ENCODE measurements at places on chromosomes 13 and 19. TPM values are rescaled to one million over a fixed set of nuclear protein-coding genes. Genes with fewer than 3 reads are reported as not detected.
A peak's percentile ranks its signal among the peaks of the same experiment; 100 is the strongest.

Gene MBD3L2
- total RNA-seq = not detected

DNA sequence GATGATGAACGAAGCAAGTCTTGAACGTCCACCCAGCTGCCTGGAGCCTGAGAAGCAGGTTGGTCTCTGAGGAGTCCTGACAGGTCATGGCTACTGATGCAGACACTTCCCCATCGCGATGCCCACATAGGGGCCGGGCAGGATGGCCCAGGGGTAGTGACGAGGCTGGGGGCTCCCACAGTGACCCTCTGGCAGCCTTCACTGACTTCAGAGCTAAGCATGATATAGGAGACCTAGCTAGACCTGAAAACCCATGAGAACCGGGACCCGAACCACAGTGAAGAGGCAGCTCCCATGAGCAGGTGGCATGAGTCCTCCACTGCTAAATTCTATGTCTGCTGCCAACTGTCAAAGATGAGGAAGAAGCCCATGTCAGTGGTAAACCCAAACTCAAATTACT is 91.7 kb downstream of the RNASEH2B start:
- no peak for DNase-seq
- H3K4me1 ChIP-seq = peaks cover 4% of the 10 kb centered on the region
- no peak overlapping the region for H3K27ac ChIP-seq
- no peak overlapping the region for H3K4me3 ChIP-seq

GRCh38 chr19:35959040-35959967 is 23.1 kb downstream of the LRFN3 start:
- no peak overlapping the region for H3K4me3 ChIP-seq
- H3K4me1 ChIP-seq = no peaks in the 10 kb centered on the region

DNA sequence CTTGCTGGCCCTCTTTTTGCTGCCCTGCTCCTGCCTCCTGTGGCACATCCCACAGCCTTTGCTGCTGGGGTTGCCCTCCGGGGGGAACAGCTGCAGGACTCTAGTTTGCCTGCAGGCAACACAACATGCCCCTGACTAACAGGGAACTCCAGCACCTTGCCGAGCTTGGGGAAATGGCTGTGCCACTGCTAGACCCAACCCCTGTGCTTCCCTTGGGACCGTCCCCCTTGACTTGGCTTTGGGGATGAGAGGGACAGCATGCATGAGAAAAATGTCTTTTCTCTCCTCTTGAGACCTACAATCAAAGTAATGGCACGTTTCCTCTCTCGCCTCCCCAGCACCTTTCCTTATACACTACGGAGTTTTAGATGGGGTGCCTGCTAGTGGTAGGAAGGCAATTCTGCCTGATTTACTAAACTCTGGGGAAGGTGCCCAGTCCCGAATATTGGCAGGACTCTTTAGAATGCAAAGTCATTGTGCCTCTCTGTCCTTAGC is 12.4 kb upstream of the VWA8 start:
- no peaks in the 10 kb centered on the region for H3K27me3 ChIP-seq
- no peak overlapping the region for H3K27ac ChIP-seq
- H3K36me3 ChIP-seq = no peaks in the 10 kb centered on the region
- no peaks in the 10 kb centered on the region for H3K4me1 ChIP-seq
- DNase-seq = no peak
- H3K4me3 ChIP-seq = no peak overlapping the region

DNA sequence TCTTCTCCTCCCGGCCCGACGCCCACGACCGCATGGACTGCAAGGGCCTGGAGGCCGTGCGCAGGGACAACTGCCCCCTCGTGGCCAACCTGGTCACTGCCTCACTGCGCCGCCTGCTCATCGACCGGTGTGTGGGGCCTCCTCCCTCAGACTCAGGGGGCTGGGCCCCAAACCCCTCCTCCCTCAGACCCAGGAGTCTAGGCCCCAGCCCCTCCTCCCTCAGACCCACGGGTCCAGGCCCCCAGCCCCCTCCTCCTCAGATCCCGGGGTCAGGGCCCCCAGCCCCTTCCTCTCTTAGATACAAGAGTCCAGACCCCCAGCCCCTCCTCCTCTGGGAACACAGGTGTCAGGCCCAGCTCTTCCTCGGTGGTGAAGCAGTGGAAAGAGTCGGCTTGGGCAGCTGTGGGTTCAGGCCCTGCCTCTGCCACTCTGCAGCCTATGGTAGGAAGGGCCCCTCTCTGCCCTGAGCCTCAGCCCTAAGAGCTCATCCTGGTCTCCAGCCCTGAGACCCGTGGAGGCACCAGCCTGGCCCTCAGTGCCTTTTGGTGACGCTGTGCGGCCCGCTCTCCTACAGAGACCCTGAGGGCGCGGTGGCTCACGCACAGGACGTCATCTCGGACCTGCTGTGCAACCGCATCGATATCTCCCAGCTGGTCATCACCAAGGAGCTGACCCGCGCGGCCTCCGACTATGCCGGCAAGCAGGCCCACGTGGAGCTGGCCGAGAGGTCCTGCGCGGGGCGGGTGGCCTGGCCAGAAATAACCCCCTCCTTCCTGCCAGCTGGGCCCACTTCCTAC is 3.7 kb upstream of the SPIB start:
- H3K27me3 ChIP-seq = peaks cover 14% of the 10 kb centered on the region
- H3K4me3 ChIP-seq = no peak overlapping the region
- DNase-seq = peak; percentile 88
- no peak overlapping the region for H3K27ac ChIP-seq

GRCh38 chr19:5967571-5967970 is 10.4 kb downstream of the RANBP3 start:
- peak overlapping the region; percentile 76 for H3K27ac ChIP-seq
- no peaks in the 10 kb centered on the region for H3K36me3 ChIP-seq
- H3K27me3 ChIP-seq = no peaks in the 10 kb centered on the region
- peaks cover 40% of the 10 kb centered on the region for H3K4me1 ChIP-seq
- no peak overlapping the region for H3K4me3 ChIP-seq
- DNase-seq = no peak

DNA sequence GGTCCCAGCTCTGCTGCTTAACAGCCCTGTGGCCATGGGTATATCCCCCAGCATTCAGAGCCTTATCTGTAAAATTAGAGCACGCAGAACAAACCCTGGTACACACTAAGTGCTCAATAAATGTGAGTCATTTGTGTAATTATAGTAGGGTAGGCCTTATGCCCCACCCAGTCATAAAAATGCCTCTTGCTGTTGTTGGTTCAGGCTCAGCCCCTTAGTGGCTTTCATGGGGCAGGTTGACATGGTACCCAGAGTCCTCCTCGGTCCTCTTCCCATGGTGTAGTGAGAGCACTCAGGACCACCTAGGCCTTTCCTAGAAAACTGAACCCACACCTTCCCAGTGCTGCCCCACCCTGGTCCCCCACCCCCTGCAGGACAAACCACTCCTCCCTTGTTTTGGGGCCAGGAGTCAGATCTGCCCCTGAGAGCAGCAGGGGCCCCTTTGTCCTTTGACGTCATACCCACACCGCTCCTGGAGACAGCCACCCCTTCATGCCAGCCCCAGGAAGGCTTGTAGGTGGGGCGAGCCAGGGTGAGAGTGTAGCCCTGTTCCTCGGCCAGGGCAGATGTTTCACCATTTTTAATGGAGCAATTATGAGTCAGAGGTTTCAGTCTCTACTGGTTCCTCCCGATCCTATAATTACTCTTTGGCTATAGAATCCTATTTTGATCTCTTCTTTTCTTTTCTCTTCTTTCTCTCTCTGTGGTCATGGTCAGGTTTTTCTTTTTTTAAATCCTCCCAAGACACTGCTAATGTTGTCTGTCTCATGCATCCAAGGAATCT is 36.8 kb downstream of the ACTN4 start:
- H3K4me3 ChIP-seq = peak overlapping the region; percentile 49
- no peak for DNase-seq
- H3K36me3 ChIP-seq = peaks cover 17% of the 10 kb centered on the region
- H3K27ac ChIP-seq = peak overlapping the region; percentile 100
- H3K4me1 ChIP-seq = peaks cover 64% of the 10 kb centered on the region

GRCh38 chr19:9528757-9529336 is 9.6 kb downstream of the ZNF426 start:
- peaks cover 87% of the 10 kb centered on the region for H3K36me3 ChIP-seq
- H3K4me1 ChIP-seq = no peaks in the 10 kb centered on the region
- no peaks in the 10 kb centered on the region for H3K27me3 ChIP-seq
- no peak for DNase-seq
- H3K27ac ChIP-seq = peak overlapping the region; percentile 64

GRCh38 chr19:4971424-4971793 is 2.5 kb downstream of the KDM4B start:
- peaks cover 24% of the 10 kb centered on the region for H3K4me1 ChIP-seq
- DNase-seq = no peak
- peak overlapping the region; percentile 86 for H3K27ac ChIP-seq
- peak overlapping the region; percentile 92 for H3K4me3 ChIP-seq
- H3K27me3 ChIP-seq = no peaks in the 10 kb centered on the region
